DND-41 (cell line): ENCODE measurements at places on chromosomes 13 and 19.

- no peak overlapping the region for H3K4me3 ChIP-seq
- H3K36me3 ChIP-seq = no peaks in the 10 kb centered on the region
- no peaks in the 10 kb centered on the region for H3K27me3 ChIP-seq
- H3K4me1 ChIP-seq = no peaks in the 10 kb centered on the region
Measured at GRCh38 chr13:56697011-56697410, 443.7 kb upstream of the PRR20A start.

GRCh38 chr19:55369653-55370304, 484 bp downstream of the IL11 start:
- no peak overlapping the region for H3K27ac ChIP-seq
- H3K4me1 ChIP-seq = no peaks in the 10 kb centered on the region
- H3K4me3 ChIP-seq = no peak overlapping the region
- no peak for DNase-seq
- no peaks in the 10 kb centered on the region for H3K36me3 ChIP-seq

DNA sequence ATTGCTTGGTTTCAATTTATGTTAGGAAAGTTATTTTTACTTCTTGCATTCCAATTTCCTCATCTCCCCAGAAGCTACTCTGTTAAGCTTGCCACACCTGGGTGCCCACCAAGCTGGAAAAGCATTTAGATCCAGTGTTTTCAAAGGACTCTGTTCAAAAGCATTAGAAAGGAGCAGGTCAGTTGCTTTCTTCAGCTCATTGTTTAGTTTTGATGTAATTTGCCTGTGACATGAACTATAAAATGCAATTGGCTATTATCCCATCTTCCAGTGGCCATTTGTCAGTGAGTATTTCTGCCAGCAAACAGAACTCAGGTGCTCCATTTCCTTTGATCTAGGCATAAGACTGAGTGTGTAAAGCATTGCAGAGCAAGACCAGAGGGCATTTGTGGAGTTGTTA, 46.7 kb upstream of the RNF113B start:
- no peak overlapping the region for H3K4me3 ChIP-seq
- no peak overlapping the region for H3K27ac ChIP-seq
- H3K36me3 ChIP-seq = no peaks in the 10 kb centered on the region
- DNase-seq = no peak
- H3K4me1 ChIP-seq = no peaks in the 10 kb centered on the region

DNA sequence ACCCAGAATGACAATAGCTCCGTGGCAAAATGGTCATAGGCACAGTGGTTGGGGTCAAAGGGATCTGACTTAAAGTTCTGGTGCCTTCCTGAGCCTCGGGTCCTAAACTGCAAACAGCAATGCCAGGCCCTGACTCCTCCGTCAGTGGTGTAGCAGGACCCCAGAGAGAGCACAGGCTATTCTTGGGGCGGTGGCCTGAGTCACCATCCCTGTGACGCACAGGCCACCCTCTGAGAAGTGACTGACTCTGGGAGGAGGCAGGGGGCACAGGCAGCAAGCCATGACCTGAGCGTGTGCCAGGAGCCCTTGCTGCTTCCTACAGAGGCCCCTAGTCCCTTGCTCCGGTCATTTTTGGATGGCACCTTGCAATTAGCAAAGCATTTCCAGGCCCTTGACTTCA, 18.7 kb downstream of the PLVAP start:
- H3K4me1 ChIP-seq = no peaks in the 10 kb centered on the region
- H3K27me3 ChIP-seq = no peaks in the 10 kb centered on the region
- H3K4me3 ChIP-seq = no peak overlapping the region
- no peaks in the 10 kb centered on the region for H3K36me3 ChIP-seq
- H3K27ac ChIP-seq = no peak overlapping the region

GRCh38 chr13:33080972-33081590, 64.9 kb downstream of the KL start:
- no peaks in the 10 kb centered on the region for H3K36me3 ChIP-seq
- DNase-seq = no peak
- no peaks in the 10 kb centered on the region for H3K27me3 ChIP-seq
- H3K4me3 ChIP-seq = no peak overlapping the region

- no peak overlapping the region for H3K27ac ChIP-seq
- no peak overlapping the region for H3K4me3 ChIP-seq
- DNase-seq = no peak
Measured at GRCh38 chr13:108968566-108968965, 339.2 kb downstream of the MYO16 start.

DNA sequence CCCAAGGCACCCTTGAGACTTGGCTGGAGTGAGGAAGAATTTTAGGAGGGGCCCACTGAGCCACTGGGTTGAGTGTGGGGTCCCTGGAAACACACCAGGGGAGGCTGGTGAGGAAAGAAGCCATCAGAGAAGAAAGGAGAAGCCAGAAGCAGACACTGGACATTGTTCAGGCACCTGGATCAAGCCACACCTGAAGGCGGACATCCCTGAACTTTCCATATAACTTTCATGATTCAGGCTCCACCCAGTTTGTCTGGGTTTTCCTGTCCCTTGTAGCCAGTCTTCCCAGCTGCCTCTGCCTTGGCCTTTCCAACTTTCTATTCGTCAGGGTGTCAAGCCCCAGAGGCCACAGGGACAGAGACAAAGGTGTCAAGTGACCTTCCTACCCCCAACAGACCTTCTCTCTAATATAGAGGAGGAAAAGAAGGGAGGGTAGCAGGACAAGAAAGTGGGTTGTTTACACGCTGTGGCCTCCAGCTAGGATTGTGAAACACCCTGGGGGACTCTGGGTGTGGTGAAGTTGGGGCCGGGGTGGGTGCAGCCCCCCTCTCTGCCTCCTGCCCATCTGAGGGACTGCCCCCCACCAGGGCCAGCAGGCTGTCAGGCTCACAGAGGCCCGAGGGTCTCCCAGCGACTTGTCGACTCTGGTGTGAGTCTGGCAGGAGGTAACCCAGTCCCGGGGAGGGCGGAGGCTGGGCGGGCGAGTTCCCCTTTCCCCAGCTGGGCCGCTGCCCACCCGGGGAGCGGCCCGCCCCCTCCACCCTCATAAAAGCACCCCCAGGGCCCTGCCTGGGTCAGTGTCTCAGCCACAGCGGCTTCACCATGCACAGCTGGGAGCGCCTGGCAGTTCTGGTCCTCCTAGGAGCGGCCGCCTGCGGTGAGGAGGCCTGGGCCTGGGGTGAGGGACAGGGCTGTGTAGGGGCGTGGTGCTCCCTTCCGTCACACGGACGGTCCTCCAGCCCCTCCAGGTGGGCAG, at the start of gene CFD:
CFD (plus strand) TSS at position 797 of the 976 bp plus-strand sequence; CDS start at position 823, 26 bp downstream.
- H3K27me3 ChIP-seq = no peaks in the 10 kb centered on the region
- no peak for DNase-seq
- no peak within 1 kb of the TSS for H3K27ac ChIP-seq

DNA sequence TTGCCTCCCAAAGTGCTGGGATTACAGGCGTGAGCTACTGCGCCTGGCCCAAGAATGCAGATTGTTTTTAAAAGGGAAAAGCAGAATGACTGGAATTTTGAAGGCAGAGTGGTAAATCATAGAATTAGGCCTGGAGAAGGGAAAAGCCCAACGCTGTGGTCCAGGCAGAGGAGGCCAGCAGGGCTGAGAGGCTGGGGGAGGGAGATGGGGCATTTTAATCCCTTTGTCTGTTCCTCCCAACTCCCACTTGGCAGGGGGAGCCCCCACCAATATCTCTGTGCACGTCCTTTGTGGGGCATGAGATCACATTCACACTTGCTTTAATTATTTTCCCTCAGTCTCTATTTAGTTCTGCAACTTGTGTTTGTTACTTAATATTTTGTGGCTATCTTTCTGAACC, 54.4 kb upstream of the RANBP3 start:
- H3K4me1 ChIP-seq = no peaks in the 10 kb centered on the region
- H3K36me3 ChIP-seq = no peaks in the 10 kb centered on the region
- H3K4me3 ChIP-seq = no peak overlapping the region
- H3K27ac ChIP-seq = no peak overlapping the region
- no peak for DNase-seq

GRCh38 chr13:43880926-43881325, 1.2 kb downstream of the LACC1 start:
- peaks cover 13% of the 10 kb centered on the region for H3K4me1 ChIP-seq
- no peak overlapping the region for H3K27ac ChIP-seq
- peaks cover 51% of the 10 kb centered on the region for H3K27me3 ChIP-seq
- H3K36me3 ChIP-seq = no peaks in the 10 kb centered on the region

DNA sequence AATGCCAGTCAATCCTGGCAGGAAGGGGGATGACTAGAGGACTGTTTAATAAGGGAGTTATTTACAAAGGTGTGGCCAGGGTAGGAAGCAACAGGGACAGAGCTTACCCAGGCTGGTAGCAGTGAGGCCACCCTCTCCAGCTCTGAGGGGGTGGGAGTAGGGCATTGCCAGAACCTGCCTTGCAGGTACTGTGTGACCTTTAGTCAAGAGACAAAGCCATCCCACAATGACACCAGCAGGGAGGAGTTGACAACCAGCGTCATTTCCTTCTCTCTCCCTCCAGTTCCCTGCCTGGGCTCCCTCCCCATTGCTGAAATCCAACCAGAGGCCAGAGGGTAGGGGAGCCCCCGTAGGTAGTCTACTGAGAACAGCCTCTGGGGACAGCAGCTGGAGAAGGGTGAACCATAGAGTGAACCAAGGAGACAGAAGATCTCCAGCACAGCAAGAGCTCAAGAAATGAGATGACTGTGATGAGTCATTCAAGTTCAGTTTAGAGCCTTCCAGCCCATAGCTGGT, 33.3 kb upstream of the SPATA13 start:
- no peak overlapping the region for H3K4me3 ChIP-seq
- no peaks in the 10 kb centered on the region for H3K4me1 ChIP-seq
- no peaks in the 10 kb centered on the region for H3K36me3 ChIP-seq
- peaks cover 12% of the 10 kb centered on the region for H3K27me3 ChIP-seq
- no peak overlapping the region for H3K27ac ChIP-seq

GRCh38 chr13:77696006-77696878, 1.2 kb upstream of the SLAIN1 start:
- no peak for DNase-seq
- peaks cover 21% of the 10 kb centered on the region for H3K27me3 ChIP-seq
- no peak overlapping the region for H3K27ac ChIP-seq

GRCh38 chr13:33806470-33807248, 11.3 kb upstream of the RFC3 start:
- no peaks in the 10 kb centered on the region for H3K36me3 ChIP-seq
- no peaks in the 10 kb centered on the region for H3K27me3 ChIP-seq
- H3K27ac ChIP-seq = no peak overlapping the region

DNA sequence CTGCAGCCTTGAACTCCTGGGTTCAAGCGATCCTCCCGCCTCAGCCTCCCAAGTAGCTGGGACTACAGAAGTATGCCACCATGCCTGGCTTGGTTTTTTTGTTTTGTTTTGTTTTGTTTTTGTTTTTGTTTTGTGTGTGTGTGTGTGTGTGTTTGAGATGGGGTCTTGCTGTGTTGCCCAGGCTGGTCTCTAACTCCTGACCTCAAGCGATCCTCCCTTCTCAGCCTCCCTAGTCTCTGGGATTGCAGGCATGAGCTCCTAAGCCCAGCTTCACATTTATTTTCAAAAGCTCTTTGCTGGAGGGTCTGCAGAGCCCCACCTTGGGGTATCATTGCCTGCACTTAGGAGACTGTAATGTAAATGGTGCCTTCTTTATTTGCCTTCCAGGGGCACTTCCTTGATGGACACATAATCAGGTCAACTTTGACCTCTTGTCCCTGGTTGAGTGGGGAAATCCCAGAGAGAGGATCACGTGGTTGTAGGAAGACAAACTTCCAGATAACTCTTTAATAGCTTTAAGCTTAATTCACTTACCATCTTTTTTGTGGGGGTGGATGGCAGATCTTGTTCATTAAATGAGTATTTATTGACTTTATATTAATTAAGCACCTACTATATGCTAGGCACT, 72.9 kb upstream of the NPAS1 start:
- no peaks in the 10 kb centered on the region for H3K27me3 ChIP-seq
- H3K27ac ChIP-seq = no peak overlapping the region
- H3K4me3 ChIP-seq = no peak overlapping the region
- no peaks in the 10 kb centered on the region for H3K4me1 ChIP-seq

DNA sequence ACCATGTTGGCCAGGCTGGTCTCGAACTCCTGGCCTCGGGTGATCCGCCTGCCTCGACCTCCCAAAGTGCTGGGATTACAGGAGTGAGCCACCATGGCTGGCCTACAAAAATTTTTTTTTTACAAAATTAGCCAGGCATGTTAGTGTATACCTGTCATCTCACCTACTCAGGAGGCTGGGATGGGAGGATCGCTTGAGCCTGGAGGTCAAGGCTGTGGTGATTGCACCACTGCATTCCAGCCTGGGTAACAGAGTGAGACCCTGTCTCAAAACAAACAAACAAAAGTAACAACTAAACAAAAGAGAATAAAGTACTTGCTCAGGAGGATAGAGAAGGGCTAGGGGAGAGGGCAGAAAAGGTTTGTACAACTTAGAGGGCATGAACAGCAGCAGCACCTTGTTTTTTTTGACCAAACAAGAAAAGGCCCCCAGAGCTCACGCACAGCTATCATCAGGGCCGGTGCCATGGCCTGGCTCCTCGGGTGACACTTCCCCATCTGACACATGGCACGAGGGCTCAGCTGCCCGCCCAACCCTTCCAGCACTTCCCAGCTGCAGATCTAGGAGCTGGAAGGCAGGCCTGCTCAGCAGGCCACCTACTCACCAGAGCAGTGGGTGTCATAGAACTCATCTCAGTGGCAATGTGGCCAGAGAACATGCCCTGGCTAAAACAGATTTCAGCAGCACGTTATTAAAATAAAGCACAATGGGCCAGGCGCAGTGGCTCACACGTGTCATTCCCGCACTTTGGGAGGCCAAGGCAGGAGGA, 8.6 kb upstream of the SLC7A9 start:
- H3K4me1 ChIP-seq = no peaks in the 10 kb centered on the region
- H3K4me3 ChIP-seq = no peak overlapping the region
- no peak overlapping the region for H3K27ac ChIP-seq
- DNase-seq = no peak
- no peaks in the 10 kb centered on the region for H3K27me3 ChIP-seq
- H3K36me3 ChIP-seq = peaks cover 9% of the 10 kb centered on the region

GRCh38 chr19:35399948-35400772, 29.3 kb downstream of the GPR42 start:
- H3K36me3 ChIP-seq = no peaks in the 10 kb centered on the region
- DNase-seq = no peak

DNA sequence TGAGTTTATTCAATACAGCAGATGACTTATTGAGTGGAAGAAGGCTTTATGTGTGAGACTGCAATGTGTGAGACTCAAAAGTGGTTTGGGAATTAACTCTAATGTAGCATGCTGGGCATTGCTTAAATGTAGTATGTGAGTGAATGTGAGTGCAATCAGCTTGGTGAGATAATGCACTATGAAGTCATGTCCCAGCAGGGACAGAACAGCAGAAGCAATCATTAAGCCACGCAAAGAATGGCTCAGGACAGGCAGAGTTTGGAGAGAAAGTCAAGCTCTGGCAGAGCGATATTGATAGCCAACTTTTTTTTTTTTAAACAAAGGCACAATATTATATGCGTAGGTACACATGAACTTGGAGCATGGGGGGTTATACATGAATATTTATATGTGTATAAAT, 597.7 kb downstream of the GPC6 start:
- no peaks in the 10 kb centered on the region for H3K27me3 ChIP-seq
- H3K4me3 ChIP-seq = no peak overlapping the region
- DNase-seq = no peak
- no peaks in the 10 kb centered on the region for H3K4me1 ChIP-seq
- H3K36me3 ChIP-seq = no peaks in the 10 kb centered on the region
- no peak overlapping the region for H3K27ac ChIP-seq
